ENCODE measurements at places on chromosomes 1 and 21.

DNA sequence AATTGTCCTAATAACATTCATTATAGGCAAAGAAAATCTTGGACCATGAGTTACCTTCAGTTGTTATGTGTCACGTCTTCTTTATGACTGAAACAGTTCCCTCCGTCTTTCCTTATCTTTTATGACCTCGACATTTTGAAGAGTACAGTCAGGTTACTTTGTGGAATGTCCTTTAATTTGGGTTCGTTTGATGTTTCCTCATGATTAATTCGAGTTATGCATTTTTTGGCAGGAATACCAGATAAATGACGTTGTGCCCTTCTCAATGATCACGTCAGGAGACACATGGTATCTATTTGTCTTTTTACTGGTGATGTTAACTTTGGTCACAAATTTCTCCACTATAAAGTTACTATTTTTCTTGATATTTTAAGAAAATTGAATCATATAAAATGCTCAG, 17.3 kb upstream of the KLF17 start:
- no peak for DNase-seq

GRCh38 chr1:167197236-167197635, 23.4 kb upstream of the POU2F1 start:
- no peak for DNase-seq

DNA sequence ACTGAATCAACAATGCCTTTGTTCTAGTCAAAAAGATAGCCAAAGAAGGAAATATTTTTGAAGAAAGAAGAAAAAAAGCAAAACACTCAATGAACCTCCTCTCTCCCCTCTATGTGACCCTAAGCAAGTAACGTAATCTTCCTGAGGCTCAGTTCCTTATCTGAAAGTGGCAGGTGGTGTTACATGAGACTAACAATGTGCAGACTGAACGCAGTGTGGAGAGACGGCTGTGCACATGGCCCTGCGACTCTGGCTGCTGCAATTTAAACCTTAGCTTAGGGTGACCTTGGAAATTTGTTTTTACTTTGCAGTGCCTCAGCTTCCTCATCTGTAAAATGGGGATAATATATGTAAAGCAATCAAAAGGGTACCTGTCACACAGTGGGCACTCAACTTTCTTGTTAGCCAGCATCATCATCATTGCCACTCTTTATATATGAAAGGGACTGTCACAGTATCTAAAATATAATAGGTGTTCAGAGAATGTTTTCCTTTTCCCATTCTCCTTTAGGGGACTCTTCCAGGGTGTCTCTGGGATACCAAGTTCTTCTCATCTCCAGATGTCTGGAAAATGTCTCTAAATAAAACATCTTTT, 100.1 kb upstream of the JUN start:
- DNase-seq, result no peak

- DNase-seq, result no peak
Measured at GRCh38 chr1:28973596-28974421, 59.4 kb downstream of the EPB41 start.

- DNase-seq, result no peak
Measured at GRCh38 chr21:17539323-17539722, 26.5 kb downstream of the CXADR start.

DNA sequence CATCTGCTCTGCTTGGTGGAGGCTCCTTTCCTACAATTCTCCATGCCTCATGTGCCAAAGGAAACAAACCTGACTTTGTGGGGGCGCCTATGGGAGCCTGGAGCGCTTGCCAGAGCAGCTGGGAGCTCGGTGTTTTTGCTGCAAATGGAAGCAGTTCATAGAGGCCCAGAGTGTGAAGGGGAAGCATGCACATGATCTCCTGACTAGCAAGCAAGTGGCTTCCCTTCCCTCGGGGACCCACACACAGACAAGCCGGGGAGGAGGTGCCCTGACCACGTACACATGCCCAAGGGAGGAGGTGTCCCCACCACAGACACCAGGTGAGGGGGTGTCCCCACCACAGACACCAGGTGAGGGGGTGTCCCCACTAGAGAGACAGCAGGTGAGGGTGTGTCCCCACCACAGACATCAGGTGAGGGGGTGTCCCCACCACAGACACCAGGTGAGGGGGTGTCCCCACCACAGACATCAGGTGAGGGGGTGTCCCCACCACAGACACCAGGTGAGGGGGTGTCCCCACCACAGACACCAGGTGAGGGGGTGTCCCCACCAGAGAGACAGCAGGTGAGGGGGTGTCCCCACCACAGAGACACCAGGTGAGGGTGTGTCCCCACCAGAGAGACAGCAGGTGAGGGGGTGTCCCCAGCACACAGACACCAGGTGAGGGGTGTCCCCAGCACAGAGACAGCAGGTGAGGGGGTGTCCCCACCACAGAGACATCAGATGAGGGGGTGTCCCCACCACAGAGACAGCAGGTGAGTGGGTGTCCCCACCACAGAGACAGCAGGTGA, 106.8 kb downstream of the CRYAA start:
- no peak for DNase-seq

DNA sequence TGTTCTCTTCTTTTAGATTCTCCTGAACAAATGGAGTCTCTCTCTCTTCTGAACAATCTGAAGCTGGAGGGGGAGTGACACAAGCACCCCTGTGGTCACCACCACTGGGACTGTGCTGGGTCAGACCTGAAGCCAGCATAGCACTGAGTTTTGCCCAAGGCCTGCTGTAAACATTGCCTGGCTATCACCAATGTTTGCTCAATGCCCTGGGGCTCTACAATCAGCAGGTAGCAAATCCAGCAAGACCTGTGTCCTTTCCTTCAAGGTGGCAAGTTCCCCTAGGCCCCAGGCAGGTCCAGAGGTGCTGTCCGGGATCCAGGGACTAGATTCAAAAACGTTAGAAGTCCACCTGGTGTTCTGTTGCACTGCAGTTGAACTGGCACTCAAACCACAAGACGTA, 282.8 kb upstream of the PROX1 start:
- DNase-seq, result no peak

DNA sequence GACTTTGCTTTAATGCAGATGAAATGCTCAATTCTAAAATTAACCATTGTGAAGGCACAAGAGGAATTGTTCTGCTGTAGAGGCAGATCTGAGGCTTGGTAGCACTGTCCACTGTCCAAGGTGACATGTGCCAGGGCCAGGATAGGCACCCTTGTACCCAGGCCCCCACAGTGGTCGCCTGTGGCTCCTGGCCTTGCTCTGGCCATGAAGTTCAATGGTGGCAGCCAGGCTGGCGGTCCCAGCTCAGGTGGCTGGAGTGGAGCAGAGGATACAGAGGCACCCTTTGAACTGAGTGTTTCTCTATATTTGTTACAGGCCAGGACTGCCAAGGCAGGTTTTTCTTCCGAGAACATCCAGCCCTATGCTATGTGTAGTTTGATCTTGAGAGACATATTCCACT, 102.6 kb downstream of the PTGS2 start:
- DNase-seq, result no peak

- DNase-seq, result no peak
Measured at GRCh38 chr21:17462276-17462981, 50.4 kb upstream of the CXADR start.

GRCh38 chr1:46464915-46465314, 24.7 kb upstream of the DMBX1 start:
- DNase-seq, result no peak

DNA sequence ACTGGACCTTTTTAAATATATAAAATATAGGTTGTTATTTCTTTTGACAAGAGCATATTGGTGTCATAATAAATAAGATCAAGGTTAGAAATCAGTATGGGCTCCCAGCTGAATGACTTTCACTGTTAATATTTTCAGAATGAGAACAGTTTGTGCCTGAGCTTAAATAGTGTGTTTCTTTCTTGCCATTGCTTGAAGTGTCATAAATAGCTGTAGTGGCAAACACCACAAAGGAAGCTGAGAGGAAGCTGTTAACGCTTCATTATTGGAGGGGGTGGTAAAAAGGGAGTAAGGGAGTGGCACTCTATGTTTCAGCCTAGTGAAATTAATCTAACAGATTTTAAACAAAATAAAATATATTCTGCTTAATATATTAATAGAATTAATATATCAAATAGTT, 1089.8 kb upstream of the NCAM2 start:
- no peak for DNase-seq

GRCh38 chr1:19035377-19036040, 79.0 kb upstream of the IFFO2 start:
- DNase-seq, result no peak

GRCh38 chr1:54353959-54354358, 52.2 kb downstream of the SSBP3 start:
- no peak for DNase-seq

DNA sequence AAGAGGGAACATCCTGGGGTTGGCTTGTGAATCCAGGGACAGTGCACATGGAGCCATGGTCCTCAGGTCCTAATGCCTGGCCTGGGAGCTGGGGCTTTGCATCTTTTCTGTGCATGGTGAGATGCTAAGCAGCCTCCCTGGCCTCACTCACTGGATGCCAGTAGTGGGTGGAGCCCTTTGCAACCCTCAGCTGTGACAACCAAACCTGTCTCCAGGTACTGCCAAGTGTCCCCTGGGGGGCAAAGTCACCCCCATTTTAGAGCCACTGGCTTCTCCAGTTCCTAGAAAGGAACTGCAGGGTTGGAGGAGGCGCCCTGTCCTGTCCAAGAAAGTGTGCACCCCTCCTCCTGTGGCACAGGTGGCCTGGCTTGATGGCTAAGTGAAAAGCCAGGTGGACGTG, 44.6 kb upstream of the GRIK3 start:
- no peak for DNase-seq

DNA sequence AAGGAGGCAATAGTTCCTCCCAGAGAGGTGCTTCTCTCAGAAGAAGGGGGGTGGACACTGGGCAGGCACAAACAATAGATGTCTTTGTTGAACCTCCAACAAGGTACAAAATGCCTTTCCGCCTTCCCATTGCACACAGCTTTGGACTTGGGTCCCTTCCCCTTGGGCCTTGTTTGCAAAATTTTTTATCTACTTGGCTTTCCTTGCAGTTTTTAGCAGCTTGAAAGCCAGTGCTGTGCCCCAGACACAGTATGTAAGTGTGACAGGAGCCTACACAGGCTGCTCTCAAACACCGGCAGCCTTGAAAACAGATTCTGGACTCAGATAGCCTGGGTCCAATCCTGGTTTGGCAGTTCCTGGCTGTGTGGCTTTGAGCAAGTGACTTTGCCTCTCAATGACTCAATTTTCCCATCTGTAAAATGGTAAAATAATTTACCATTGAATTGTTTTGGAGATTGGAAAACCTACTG, 43.0 kb downstream of the ELAPOR1 start:
- no peak for DNase-seq

GRCh38 chr21:34201481-34201858, 128.1 kb downstream of the MRPS6 start:
- no peak for DNase-seq

DNA sequence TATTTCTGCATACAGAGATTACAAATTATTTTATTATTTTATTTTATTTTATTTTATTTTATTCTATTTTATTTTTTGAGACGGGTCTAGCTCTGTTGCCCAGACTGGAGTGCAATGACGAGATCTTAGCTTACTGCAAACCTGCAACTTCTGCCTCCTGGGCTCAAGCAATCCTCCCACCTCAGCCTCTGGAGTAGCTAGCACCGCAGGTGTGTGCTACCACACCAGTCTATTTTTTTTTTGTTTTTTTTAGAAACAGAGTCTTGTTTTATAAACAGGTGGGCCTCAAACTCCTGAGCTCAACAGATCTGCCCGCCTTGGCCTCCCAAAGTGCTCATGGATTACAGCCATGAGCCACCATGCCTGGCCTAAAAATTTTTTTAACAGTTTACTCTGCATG, 88.1 kb downstream of the PCP4 start:
- DNase-seq, result no peak

DNA sequence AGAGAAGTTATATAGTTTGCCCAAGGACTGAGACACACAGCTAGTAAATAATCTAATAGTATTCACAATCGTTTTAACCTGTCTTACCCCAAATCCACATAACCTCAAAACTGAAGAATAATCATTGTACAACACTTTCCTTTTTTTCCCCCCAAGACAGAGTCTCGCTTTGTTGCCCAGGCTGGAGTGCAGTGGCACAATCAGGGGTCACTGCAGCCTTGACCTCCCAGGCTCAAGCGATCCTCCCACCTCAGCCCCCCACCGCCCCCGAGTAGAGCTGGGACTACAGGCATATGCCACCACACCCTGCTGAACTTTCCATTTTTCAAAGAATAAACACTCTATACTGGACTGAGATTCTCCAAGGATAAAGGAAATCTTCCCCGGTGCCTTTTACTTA, 28.7 kb upstream of the NBL1 start:
- no peak for DNase-seq

- DNase-seq, result no peak
Measured at GRCh38 chr1:232381394-232382100, 248.4 kb downstream of the SIPA1L2 start.

DNA sequence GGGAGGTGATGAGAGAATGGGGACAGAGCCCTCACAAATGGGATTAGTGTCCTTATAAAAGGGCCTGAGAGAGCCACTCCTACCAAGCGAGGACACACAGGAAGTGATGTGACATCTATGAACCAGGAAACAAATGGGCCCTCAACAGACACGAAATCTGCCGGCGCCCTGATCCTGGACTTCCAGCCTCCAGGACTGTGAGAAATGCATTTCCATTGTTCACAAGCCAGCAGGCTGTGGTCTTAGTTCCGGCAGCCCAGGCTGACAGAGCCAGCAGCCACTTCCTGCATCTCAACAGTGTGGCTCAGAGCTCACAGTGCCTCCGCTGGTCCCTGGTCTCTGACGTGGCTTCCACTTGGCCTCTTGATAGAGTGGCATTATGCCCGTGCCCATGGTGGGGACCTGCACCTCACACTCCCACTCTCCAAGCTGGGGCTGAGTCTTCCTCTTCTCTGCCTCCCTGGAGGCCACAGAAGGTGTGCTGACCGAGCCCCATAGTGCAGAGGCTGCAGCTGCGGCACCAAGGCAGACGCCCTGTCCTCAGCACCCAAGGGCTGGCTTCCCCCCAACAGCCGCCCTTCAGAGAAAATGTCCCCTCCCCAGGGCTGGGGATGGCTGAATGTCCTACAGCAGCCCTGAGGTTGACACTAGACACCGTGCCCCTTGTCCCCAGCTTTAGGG, 44.9 kb downstream of the ACOT7 start:
- peak; percentile 69 for DNase-seq

GRCh38 chr1:36881541-36881940, 152.8 kb downstream of the GRIK3 start:
- no peak for DNase-seq

GRCh38 chr1:197598935-197599334, 176.3 kb downstream of the DENND1B start:
- no peak for DNase-seq

DNA sequence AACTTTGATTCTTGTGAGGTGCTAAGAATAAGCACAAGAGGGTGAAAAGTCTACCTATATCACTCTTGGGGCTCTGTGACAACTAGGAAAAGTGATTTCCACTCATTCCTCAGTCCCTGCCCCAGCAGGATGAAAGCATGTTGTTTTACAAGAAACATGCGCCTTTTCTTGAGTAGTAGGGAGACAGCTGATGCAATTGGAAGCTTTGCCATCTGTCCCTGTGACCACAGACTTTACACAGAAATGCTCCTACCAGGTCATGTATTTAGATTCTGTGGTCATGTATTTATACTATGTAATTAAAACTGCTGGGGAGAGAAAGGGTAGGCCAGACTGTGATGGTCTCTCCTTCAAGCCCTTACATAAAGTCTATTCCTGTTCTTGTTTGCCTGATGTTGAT, 445.5 kb downstream of the PTPRC start:
- no peak for DNase-seq

All from CD4-positive, alpha-beta memory T cell (primary cell).